Head of caudate nucleus (tissue), 42 donors: ENCODE measurements at places on chromosomes 12 and 14.

DNA sequence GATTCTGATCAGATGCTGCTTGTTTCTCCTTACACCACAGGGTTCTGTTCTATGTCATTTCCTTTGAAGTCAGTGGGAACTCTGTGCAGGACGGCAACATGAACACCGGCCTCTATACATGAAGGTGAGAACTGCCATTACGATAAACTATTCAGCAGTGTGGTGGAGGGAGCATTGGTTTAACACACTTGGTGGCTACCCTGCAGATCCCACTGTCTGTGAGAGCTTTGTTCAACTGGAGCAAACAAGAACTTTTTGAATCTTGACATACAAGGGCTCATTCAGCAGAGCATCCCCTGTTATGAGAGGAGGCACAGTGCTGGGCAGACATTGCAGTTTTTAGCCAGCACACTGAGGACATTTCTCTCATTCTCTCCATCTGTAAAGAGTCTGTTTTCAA, 10.7 kb upstream of the FRS2 start:
- DNase-seq, result peak; percentile 70

DNA sequence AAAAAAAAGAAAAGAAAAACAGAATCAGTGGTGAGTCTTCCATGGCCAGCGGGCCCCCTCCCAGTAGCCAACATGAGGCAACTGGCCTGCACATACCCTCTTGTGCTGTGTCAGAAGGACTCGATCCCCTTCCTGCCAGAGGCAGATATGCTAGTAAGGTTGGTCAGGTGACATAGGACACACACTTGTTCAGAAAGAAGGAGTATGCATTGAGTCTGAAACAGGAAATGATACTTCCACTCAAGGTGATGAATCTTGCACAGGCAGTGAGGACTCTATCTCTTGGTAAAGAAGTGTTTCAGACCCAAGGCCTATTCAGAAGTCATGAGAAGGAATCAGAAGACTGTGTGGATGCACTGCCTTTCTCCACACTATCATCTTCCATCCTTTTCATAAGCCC, 269.7 kb upstream of the FAR2 start:
- DNase-seq, result no peak

GRCh38 chr12:103758310-103759089, 82.5 kb downstream of the NT5DC3 start:
- no peak for DNase-seq

GRCh38 chr12:73452672-73453469, 1084.8 kb upstream of the ATXN7L3B start:
- no peak for DNase-seq

GRCh38 chr12:6158749-6159148, 34.3 kb upstream of the VWF start:
- DNase-seq, result no peak

GRCh38 chr14:96202441-96203094, 2.1 kb upstream of the BDKRB2 start:
- no peak for DNase-seq

- no peak for DNase-seq
Measured at GRCh38 chr14:54440476-54440872, 700 bp downstream of the CNIH1 start.

DNA sequence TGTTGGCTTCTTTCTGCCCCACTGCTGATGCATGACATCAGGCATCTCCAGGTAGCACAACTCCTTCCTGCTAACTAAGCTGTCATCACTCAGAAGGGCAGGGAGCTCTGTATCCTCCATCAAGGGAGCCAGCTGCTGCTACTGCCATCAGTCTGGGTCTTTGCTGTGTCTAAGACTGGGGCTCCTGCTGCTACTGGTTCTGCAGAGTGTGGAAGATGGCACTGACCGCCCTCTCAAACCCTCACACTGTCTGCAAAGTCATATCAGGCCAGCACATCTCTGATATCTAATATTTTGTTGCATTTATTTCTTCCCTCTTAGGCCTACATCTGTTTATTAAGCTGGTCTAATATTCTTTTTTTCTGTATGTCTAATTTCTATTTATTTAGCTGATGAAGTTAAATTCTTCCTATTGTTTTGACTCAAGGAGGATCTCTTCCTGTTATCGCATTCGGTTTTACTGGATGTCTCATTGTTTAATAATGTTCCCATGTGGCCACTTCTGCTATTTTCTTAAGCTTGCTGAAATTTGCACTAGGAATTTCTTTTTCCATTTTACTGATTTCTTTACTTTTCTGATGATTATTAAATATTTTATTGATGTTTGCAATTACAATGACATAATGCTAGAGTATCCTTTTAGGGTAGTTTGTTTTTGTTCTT, 7.6 kb upstream of the E2F7 start:
- no peak for DNase-seq

DNA sequence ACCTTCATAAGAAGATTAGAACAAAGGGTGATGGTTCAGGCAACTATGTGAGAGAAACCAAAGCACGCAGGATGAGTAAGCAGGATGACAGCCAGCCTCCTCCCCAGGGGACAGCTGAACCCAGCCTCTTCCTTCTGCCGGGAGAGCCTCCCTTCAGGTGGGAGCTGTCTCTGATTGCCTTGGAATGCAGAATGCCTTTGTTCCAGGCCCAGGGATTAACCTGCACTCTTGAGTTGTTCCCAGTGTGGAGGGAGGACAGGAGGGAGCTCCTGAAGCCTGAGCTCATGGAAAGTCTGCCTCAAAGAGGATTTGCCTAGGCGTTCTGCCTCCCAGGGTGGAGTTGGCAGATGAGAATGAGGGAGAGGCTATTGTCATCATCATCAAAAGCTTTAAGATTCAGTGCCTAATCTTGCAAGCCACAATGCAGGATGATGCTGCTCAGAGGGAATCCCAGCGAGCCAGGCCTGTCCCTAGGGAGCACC, 3.6 kb upstream of the KRT6A start:
- DNase-seq, result no peak

- no peak for DNase-seq
Measured at GRCh38 chr12:32901553-32901952, 5.0 kb upstream of the PKP2 start.

- no peak for DNase-seq
Measured at GRCh38 chr12:42716491-42716891, 126.9 kb upstream of the PRICKLE1 start.
